Tibial artery (tissue), 4 donors: ENCODE measurements at places on chromosomes 2 and 18.

DNA sequence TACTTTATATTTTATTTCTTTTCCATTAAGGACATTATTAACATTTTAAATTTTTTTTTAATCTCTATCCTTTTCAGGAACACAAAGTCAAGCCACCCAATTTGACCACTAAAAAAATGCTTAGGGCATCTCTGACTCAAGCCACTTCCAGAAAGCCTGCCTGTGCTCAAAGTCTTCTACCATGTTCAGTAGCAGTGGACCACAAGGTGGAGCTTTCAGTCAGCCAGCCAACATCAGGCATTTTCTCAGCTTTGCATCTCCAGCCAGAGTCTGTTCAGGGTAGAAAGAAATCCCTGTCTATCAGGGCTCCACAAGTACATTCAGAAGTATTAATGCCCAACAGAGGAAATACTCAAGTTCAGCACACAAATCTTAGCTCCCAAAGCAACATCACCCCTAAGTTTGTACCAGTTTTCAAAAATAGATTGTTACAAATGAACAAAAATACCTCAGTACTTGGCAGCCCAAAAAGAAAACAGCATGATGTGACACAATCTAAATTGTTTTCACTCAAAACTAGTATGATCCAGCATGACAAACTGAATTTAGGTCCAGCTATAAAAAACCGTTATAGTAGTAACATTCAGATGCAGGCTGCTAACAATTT lies 37.6 kb downstream of the C18orf63 start:
- peak; percentile 60 for DNase-seq

- no peak for DNase-seq
Observed at GRCh38 chr2:17892770-17893534, 14.5 kb downstream of the KCNS3 start.

DNA sequence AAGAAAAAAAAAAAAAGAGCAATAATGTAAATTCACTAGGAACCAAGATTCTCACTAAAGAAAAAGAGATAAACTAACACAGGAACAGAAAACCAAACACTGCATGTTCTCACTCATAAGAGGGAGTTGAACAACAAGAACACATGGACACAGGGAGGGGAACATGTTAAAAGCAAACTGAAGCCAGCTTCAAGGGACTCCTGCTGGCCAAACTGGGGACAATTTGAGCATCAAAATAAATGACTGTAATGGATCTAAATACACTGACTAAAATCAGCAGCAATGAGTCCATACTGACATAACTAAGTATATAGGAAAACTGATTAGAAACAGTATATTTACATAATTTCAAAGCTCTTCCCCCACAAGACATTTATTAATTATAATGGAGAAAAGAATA lies 73.0 kb downstream of the FARSB start:
- no peak for DNase-seq

DNA sequence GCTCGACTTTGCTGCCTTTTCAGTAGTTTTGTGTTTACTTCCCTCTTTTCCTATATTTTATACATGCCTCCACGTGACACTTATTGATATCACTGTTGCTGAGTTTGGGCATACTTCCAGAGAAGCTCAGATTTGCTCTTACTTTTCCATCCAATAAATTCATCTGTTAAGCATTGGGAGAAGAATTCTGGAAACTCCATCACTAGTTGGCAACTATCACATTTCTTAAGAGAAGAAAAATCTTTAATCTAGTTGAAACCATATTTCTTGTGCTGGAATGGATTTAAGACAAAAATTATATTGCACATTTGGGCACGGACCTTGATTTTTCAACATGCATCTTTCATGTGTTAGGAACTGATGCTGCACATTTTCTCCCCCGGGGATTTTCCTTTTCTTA lies 52.6 kb upstream of the CPO start:
- no peak for DNase-seq

GRCh38 chr18:45596036-45596435 lies 19.2 kb upstream of the SLC14A2 start:
- no peak for DNase-seq

GRCh38 chr2:13942111-13942510 lies 690.4 kb upstream of the LRATD1 start:
- no peak for DNase-seq
